ENCODE measurements at places on chromosomes 4 and X.

DNA sequence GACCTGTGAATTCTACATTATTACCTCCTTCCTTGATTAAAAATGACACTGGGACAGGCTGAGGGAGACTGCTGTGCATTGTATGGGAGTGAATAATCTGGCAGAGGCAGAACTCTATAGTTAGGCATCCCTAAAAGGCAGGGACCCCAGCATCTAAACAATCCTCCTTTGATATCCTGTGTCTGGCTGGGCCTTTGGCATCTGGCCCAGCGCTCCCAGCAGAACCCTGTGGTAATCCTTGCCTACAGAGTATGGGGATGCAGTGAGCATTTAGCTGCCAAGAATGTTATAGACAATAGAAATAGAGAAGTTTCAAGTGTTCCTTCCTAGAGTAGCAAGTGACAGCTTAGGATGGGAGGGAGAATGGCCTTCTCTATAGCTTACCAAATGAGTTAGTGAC, 38.5 kb downstream of the ZCCHC12 start:
- no peak for DNase-seq

- no peak for DNase-seq
Measured at GRCh38 chr4:93730760-93731159, 97.8 kb upstream of the ATOH1 start.

- no peak for DNase-seq
Measured at GRCh38 chrX:95950679-95951078, 734.0 kb upstream of the DIAPH2 start.

DNA sequence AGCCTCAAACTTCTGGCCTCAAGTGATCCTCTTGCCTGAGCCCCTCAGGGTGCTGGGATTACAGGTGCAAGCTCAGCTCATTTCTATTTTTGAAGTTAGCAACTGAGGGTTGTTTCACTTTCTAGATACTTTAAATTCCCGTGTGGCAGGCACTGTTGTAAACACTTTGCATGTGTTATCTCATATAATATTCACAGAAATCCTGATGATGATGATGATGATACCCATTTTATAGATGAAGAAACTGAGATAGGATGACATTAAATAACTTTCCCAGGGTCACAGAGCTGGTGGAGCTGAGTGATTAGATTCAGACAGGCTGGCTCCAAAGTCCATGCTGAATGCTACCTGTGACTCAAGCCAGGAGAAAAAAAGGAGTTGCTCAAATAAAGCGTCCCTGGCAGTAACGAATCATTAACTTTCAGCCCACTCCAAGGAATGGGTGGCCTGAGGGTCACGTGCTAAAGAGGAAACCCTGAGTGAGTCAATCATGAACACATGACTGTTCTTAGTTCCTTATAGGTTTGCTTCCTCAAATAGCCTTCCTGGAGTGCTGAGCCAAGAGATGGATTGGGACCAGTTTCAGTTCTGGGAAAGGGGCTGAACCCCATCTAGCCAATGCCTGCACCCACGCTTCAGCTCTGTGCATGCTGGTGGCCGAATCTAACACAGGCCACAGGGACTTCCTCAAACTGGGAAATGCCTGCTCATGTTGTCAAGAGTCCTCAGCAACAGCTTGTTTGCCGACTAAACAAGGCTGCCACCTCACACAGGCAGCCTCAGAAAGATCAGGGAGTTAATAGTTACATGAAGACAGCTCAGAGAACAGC, 52.8 kb downstream of the RBM47 start:
- DNase-seq: peak; percentile 73

GRCh38 chrX:13140007-13140406, 95.6 kb upstream of the FAM9C start:
- no peak for DNase-seq

DNA sequence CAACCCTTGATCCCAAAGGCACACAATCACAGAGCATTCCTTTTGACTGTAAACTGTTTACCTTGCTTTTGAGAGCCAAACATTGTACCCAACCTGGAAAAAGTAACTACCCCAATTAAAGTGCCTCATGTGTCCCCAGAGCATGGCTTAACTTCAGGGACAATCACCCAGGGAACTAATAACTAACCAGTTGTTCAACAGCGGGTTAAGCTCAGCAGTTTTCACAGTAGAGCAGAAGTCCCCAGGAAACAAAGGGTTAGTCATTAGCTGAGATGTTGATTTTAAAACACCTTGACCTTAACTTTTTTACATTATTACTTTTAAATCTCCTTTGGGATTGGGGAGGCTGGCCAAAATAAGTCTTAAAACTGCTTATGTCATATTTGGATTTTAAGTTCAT, 94.8 kb downstream of the RELL1 start:
- no peak for DNase-seq

DNA sequence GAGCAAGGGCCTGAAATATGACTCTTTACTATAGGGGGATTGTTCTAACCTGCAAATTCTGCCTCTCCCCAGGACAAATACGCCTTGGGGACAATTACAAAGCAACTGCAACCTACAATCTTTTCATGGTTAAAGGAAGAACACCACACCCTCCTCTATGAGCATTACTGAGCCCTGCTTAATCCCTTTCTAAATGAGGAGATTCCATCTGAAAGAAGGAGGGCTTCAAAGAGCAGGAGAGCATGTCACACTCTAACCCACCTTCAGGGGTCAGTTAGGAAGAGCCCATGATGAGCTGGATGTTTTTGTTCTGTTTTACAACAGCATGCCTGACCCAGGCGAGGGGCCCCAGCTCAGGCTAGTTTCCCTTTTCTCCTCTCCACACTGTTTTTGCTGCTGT, 134.0 kb upstream of the ANXA3 start:
- DNase-seq: no peak

DNA sequence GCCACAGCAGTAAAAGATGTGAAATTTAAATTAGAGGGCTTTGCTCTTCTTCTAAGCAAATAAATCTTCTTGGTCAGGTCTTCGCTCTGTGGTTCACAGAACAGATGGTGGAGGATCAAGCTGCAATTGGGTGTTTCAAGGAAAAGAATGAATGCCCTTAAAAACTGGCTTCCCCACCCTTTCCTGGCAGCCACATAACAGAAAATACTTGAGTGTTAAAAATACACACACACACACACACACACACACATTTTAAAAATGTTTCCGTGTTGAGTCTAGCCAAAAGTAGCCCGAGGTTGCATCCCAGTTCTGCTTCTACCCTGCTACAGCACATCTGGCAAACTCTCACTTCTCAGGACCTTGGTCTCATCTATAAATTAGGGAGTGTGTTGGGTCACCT, 56.7 kb upstream of the FGFBP2 start:
- DNase-seq: no peak

DNA sequence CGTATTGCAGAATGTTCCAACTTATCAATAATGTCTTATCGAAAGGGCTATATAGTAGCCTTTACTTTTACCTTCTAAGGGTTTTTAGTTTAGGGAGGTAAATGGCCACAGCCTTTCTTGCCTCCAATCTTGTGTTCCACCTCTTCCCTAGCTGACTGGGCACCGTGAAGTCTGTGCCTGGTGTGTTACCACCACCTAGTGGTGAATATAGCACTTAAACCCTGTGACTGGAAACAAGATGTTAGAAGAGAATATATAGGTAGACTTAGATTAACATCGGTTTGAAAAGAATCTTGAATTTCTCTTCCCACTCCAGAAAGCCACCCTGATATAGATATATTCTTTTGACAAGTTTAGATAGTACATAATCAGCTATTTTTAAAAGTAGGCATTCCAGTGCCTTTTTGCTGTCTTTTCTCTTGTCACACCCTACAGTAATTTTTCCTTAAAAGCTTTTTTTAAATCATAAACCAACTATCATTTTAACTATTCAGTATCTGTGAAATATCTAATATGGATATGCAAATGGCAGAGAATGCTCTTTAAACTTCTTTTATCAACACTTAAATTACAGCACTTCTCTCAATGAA, 27.8 kb upstream of the ADH7 start:
- DNase-seq: peak; percentile 25

- peak; percentile 51 for DNase-seq
Measured at GRCh38 chr4:174423257-174423944, 98.9 kb downstream of the HPGD start.

- no peak for DNase-seq
Measured at GRCh38 chr4:17427991-17428390, 83.9 kb downstream of the QDPR start.

GRCh38 chr4:17448689-17449088, 63.2 kb downstream of the QDPR start:
- DNase-seq: no peak

DNA sequence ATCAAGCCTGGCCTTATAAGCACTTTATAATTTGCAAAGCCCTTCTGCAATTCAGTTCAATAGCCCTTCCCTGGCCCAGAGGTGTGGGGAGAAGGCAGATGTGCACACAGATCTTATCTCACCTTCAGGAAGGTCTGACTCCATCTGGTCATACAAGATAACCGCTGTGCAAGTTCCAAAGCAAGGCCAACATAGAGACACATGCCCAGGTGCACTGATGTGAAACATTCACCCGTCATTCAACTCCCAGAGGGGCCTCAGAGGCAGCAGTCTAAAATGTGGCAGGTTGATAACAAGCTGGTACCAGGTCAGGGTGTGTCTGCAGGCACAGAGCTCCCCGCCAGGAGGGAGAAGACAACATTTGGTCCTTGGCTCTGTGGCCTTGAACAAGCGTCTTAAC, 10.9 kb upstream of the WFS1 start:
- DNase-seq: no peak

GRCh38 chr4:83772685-83773084, 236.8 kb downstream of the GPAT3 start:
- DNase-seq: no peak

DNA sequence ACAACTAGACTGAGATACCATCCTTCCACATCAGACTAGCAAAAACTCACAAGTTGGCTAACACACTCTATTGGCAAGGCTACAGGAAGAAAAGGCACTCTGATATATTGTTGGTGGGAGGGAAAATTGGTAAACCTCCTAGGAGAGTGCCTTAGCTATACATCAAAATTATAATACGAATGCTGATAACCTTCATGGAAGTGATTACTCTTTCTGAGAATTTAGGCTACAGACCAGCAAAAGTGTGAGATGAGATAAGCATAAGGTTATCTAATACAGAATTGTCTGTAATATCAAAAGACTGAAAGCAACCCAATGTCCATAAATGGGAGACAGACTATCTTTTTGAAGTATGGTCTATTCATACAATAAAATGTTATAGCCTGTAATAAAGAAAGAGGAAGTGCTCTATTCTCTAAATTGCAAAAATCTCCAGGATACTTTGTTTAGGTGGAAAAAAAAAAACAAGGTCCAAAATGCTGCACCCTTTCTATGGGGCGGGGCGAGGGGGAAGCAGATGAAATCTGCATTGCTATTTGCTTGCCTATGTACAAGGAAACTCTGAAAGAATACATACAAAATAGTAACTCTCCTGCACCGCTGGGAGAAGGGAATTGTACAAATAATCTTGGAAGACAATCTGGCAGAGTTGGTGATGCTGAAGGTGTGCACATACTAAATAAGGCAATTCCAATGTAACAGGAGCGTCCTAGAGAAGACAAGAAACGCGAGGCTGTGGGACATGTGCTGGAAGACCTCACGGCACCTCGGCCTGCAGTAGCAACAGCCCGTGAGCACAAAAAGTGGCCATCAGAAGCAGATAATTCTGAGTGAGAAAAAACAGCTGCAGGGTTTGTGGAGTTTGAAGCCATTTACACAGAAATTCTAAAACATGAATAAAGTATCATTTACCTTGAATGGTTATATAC, 109.7 kb downstream of the AFAP1 start:
- no peak for DNase-seq

GRCh38 chr4:138200236-138200590, 41.9 kb downstream of the SLC7A11 start:
- DNase-seq: no peak

DNA sequence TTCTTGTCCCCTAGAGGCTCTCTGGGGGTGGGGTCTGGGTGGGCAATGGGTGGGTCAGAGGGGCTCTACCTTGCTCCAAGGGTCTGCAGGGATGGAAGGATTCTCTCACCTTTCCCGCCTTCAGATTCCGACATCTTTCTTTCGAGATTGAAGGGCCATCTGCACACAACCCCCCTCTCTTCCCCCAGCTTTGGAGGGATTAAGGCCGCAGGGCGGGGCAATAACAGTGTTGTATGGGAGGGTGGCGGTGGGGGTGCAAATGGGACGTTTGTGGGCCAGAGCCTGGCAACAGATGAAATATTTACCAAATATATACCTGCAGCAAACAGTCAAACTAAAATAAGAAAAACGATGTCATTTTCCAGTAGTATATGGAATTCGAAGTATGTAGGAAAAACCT, at the start of gene CACNA1F:
CACNA1F (minus strand) TSS at position 165 of the 400 bp plus-strand sequence; CDS start at position 134, 31 bp downstream.
- no peak for DNase-seq

DNA sequence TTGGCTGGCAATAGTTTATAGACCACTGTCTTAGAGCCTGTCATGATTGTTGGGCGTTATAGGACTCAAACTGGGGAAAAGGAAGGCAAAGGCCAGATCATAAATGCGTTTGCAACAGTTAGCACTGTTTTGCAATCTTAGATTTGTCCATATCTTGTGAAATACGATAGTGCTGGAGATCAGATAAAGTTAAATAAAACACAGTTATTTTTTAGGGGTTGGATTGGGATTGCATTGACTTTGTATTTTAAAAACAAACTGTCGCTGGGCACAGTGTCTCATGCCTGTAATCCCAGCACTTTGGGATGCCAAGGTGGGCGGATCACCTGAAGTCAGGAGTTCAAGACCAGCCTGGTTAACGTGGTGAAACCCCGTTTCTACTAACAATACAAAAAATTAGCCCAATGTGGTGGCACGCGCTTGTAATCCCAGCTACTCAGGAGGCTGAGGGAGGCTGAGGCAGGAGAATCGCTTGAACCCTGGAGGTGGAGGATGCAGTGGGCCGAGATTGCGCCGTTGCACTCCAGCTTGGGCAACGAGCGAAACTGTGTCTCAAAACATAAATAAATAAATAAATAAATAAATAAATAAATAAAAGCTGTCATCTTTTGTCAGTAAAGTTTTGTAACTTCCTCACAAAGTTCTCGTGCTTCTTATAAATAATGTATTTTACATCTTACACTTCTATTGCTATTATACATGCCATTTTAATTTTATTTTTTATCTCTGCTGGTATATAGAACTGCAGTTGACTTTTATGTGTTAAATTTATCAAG, 117.2 kb downstream of the KDM6A start:
- DNase-seq: no peak

DNA sequence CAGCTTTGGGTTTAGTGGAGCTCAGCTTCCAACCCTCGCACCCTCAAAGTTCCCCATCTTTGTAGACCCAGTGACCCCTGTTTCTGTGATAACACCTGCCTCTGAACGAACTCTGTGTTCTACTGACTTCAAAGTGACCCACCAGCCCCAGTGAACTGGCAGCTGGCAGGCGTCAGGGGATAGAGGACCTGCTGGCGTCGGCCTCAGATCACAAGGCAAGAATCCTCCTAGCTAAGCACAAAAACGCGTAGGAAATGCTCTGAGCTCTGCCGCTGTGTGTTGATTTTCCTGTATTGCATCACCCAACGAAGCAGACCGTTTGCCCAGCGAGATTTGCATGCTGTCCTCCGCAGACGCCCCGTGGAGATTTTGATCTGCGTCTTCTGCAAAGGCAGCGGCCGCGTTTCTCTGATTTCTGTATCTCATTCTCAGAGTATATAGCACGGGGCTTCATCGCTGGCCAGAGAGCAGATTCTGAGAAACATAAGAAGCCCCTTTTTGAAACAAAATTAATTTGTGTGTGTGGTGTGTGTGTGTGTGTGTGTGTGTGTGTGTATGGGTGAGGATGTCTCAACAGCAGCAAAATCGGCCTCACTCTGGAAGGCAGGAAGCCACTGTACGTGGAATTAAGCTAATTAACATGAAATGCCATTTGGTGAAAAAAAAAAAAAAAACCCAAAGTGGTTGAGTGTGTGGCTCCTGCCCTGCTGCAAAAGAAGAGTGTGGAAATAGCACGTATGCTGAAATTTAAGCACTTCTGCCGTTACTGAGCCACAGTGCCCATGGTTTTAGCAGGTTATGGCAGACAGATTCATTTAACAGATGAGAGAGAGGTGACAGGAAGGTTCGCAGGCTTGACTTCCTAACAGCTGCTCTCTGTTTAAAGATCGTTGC, 29.2 kb upstream of the ASMTL start:
- DNase-seq: no peak
